Cerebellar cortex (tissue), 1 donor: ENCODE measurements at places on chromosomes 1 and 21.

GRCh38 chr1:234628089-234628488, 18.1 kb upstream of the IRF2BP2 start:
- DNase-seq, result no peak

DNA sequence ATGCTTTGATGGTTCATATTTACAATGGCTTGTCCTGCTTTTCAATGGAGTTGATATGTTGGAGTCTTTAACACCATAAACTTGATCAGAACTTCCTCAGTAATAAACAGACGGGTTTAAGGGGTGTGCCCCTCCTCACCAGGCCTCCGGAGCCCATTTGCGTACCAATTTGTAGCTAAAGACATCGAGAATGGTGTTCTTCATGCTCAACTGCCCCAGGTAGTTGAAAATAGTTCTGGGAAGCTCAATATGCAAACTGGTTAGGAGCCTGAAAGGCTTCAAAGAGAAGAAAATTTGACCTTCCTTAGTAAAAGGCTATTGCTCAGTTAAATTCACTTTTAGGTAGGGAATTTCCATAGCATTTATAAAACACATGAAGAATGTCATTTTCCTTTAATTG, 68.1 kb upstream of the RRP15 start:
- DNase-seq, result no peak

- DNase-seq, result no peak
Measured at GRCh38 chr1:36076979-36077573, 6.8 kb upstream of the TEKT2 start.

DNA sequence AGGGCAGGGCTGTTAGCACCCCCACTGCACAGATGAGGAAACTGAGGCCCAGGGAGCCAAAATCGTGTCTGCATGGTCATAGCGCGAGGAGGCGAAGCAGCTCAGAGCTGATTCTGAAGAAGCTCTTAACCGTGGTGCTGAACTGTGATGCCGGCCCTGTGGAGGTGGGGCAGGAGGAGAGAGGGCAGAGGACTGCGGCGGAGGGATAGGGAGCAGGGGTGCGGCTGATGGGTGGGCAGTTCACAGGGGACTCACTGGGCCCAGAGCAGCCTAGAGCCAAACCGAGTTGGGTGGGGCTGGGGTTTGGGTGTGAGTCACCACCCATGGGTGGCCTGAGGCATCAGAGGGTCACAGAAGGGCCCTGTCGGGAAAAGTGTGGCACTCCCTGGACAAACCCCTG, 74.7 kb downstream of the RAP1GAP start:
- DNase-seq, result no peak

DNA sequence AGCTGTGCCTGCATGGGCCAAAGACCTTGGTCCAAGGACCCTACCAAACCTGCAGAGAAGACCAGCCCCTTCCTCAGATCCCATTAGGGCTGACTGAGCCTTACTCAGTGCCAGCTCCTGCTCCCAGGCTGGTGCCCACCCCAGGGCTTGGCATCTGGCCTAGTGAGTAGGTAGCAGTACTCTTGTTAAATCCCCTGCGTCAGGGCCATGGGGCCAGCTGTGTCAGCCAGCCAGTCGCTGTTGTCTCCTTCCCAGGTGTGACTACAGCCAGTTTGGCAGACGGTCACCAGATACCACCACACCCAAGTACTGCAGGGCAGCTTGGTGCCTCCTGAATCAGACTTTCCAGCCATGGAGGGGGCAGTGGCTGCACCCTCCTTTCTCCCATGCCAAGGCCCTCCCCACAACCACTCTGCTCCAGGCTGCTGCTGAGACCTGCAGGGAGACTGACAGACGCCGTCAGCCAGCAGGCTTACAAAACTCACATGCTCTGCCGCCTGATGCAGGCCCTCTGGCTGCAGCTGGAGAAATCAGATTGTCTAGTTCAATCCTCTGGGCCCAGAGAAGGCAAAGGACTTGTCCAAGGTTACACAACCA, 3.0 kb downstream of the TENT5B start:
- DNase-seq, result no peak

DNA sequence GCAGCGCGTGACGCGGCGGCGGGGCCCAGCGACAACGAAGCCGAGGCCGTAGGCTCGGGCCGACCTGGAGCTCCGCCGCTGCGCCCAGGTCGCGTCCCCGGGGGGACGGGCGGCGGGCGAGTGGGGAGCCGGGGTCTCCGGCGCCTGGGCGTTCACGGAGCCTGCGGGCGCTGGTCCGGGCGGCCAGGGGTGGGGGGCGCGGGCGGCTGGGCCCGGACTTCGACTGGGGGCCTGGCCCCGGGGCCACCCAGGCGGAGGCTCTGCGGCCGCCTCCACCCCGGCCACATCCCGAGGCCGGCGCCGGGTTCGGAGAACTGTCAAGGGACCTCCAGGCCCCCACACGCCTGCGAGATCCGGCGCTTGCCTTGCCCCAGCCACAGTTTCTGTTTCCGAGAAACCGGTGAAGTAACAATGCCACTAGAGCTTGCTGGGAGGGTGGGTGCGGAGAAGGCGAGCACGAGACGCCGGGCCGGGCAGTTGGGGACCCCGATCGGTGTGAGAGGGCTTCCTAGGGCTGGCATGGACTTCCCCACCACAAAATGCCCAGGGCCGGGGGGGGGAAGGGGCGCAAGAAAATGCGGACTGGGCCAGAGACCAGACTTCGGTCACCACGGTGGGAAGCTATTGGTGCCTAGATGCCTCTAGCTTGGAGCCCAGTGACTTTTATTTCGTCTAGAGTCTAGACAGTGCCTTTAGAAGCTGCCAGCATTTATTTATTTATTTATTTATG, 501 bp downstream of the FBXO6 start:
- DNase-seq, result peak; percentile 42

- DNase-seq, result peak; percentile 36
Measured at GRCh38 chr1:31421371-31422040, 8.5 kb downstream of the SERINC2 start.

GRCh38 chr21:31387560-31388186, 43.6 kb upstream of the TIAM1 start:
- peak; percentile 54 for DNase-seq

DNA sequence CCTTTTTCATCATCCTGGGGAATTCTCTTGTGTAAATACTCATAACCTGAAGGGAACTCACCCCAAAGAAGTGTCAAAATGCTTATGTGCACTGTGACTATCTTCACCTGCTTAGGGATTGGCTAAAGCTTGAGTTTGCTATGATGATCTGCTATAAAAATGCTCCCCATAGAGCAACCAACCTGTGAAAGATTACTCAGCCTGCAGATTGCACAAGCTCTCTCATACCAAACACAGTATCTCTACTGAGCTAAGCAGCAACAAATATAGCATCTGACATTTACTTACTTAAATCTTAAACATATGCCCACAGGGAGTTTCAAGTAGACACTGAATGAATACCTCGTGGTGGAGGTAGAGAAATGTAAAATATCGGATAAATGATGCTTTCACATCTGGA, 725.8 kb downstream of the MRPL39 start:
- no peak for DNase-seq

DNA sequence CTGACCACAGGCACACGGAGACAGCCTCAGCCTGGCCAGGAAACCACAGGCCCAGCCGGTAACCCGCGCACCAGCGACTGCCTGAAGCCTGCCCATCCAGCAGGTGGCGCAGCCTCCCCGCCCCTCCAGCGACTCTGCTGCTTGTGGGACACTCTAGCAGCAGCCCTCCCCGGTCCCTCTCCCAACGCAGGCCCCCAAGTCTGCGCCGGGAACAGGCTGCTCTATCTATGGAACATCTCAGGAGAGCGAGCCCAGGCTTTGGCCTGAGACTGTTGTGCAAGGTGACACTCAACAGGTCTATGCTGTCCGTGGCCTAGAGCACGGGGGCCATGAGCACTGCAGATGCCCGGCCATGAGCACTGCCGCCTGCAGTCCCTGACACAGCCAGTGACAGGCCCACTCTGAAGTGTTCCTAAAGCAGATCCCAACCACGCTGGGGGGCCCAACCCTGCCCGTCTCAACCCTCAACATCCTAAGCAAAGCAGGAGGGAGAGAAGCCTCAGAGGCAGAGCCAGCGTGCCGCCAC, 28.4 kb downstream of the WDR4 start:
- peak; percentile 6 for DNase-seq

DNA sequence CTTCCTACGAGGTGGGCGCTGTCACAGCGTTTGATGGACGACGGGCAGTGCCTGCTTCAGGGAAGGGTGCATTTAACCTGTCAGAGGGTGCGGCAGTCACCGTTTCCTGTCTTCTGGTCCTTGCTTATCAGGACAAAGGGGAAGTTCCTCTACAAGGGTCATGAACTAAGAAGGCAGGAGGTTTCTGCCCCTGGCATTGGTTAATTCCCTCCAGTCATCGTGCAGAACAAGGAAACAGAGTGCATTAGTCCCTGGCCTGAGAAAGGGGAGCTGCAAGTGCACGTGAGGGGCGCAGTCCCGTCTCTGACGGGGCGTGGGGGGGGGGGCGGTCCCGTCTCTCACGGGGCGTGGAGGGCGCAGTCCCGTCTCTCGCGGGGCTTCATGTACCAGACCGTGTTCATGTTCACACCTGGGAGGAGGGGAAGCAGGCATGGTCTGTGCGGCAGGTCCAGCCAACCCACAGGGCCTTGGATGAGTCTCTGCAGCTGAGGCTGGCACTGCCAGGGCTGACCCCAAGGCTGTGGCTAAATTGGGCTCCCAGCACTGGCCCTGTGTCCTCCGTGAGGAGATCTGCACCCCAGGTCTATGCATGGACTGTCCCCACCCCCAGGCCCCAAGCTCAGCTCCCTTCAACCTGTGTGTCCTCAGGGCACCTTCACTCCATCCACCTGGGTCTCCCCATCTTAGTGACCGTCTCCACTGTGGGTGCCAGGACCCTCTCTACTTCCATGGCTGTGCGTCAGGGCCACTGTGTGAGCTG, 89.2 kb upstream of the COL6A1 start:
- no peak for DNase-seq

- DNase-seq, result no peak
Measured at GRCh38 chr21:46585191-46585953, 19.5 kb downstream of the S100B start.

GRCh38 chr1:172449585-172450523, 6.0 kb upstream of the PIGC start:
- DNase-seq, result peak; percentile 58

- peak; percentile 44 for DNase-seq
Measured at GRCh38 chr1:93680420-93681100, 1.1 kb downstream of the BCAR3 start.

GRCh38 chr21:43190544-43190943, 21.7 kb downstream of the CRYAA start:
- DNase-seq, result no peak

- no peak for DNase-seq
Measured at GRCh38 chr1:117770981-117771531, 158.4 kb downstream of the GDAP2 start.

GRCh38 chr1:216553040-216553439, 129.8 kb upstream of the USH2A start:
- DNase-seq, result no peak

DNA sequence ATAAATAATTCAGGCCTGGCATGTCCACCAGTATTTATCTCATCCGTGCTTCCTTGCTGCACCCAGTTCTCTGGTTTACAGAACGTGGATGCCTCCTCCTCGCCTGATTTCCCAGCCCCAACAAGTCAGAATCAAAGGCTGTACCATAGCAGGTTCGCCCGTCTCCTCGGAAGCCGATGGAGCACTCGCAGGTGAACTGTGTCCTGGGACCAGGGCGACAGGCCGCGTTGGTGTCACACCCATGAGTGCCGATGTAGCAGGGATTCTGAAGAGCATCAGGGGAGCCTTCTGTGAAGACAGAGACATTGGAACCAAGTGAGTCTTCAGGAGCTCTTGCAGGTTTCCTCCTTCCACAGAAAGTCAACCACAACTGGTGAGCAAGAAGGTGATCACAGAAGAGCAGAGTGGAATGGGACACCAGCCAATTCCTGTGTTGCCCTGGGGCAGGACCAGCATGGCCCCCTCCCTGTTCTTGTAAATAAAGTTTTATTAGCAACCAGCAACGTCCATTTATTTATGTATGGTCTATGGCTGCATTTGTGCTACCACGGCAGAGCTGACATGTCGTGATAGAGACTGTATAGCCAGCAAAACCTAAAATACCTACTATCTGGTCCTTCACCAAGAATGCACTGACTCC, 40.8 kb downstream of the NID1 start:
- no peak for DNase-seq

DNA sequence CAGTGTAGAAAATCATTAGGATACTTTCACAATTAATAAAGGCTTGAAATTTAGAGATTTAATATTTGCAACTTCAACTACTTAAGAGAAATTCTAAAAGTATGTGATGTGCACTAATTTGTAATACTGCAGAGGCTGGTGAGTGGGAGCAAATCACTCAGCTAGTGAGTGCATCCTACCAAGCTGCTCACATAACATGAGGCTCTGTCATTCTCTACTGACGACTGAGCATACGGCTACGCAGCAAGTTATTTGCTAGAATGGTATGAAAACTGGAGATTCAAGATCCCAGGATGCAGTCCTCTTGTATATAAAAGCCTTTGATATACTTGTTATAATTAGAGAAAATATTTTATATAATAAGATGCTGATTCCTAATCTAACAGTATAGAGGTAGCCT, 90.1 kb downstream of the ATP1B1 start:
- no peak for DNase-seq

DNA sequence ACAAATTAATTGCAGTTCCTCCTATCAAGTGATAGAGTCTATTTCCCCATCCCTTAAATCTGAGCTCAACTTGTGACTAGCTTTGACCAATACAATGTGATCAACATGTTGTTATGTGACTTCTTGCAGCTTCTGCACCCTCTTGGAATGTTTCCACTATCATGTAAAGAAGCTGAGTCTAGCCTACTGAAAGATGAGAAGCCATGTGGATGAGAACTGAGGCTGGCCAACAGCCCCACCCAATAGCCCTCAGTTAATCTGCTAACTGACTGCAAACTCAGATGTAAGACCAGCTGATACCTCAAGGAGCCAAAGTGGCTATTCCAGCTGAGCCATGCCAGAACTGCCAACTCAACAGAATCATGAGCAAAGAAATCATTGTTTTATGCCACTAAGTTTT, 44.0 kb downstream of the LYST start:
- DNase-seq, result no peak

DNA sequence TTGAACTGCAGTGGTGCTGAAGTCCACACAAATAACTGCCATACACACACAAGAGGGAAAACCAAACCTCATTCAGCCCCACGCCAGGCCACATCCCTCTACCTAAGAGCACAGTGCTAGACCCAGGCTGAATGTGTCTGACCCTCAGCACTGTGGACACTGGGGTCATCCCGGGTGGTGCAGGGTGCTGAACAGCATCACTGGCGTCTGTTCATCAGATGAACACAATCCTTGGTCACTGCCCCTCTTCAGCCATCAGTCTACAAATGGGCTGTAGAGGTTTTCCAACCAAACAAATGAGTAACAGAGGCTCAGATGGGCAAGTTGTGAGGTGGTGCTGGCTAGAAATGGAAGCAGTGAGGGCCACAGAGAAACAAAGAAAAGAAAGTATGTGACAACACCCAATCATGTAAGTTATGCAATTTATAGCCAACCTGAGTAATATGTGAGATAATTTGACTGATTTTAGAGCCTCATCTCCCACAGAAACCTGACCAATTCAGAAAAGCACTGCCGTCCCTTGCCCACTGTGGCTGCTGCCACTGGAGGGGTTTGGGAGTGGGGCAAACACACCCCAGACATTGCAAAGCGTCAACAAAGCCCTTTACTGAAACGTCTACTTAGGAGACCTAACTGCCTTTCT, 27.9 kb downstream of the GNB1 start:
- no peak for DNase-seq
